ENCODE measurements at places on chromosomes 16 and 17. TPM values are rescaled to one million over a fixed set of nuclear protein-coding genes. Genes with fewer than 3 reads are reported as not detected.

The RAB37 gene
- total RNA-seq = 0.33 TPM

The HS3ST4 gene
- not detected for total RNA-seq

The AMDHD2 gene
- 35.8 TPM for total RNA-seq

The C17orf67 gene
- total RNA-seq = 0.91 TPM

The KREMEN2 gene
- total RNA-seq = not detected

Data from smooth muscle cell of the pulmonary artery (primary cell).